ENCODE measurements at places on chromosomes 16 and 17.

DNA sequence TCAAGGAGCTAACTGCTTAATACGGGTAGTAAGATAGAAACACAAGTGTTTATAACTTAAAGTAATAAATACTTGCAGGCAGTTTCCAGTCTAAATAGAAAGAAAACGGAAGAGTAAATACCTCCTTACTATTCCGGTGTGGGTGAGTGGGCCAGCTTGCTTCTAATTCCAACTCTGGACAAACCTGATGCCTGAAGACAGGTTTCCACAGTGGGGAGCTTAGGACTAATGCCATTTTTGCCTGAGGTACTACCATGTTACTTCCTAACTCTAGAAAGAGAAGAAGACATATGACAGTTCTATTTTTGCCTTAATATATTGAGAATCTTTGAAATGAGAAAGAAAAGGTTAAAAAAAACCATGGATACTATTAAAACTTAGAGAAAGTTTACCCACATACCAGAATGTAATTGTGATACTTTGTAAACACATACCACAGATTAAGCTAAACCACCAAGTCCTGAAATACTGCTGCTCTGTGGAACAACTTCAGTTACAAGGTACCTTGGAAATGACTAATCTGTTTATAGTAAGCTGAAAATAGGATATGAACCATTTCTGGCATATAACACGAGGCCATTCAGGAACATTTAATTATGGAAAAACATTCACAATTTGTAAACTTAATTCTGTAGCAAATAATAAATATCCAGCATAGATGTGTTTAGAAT, 70.2 kb downstream of the ZZEF1 start:
- DNase-seq = no peak

DNA sequence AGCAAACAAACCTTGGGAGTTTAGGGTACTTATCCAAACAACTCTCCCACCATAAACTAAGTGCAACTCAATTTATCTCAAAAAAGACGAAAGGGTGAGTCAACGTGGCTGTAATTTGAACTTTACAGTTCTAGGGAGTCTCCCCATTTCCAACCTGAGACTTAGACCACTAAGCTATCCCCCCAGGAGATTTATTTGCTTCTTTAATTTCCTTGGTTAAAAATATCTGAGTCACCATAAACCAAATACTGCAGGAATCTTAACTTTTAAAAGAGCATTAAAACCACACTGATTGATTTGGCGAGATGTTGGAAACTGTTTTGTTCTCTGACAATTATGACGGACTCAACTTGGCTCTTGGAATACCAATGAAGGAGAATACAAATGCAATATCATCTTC, 299.3 kb upstream of the SOX9 start:
- DNase-seq = no peak

DNA sequence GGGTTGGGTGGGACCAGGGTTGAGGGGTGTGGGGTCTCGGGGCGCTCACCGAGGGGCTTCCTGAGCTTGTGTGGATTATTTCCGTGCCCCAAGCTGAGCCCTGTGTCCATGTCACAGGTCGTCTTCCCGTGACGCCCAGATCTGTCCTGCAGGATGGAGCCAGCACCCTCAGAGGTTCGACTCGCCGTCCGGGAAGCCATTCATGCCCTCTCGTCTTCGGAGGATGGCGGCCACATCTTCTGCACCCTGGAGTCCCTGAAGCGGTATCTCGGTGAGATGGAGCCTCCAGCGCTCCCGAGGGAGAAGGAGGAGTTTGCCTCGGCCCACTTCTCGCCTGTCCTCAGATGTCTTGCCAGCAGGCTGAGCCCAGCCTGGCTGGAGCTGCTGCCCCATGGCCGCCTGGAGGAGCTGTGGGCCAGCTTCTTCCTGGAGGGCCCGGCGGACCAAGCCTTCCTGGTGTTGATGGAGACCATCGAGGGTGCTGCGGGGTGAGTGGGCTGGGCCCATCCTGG, 1.0 kb downstream of the TELO2 start:
- DNase-seq = no peak

DNA sequence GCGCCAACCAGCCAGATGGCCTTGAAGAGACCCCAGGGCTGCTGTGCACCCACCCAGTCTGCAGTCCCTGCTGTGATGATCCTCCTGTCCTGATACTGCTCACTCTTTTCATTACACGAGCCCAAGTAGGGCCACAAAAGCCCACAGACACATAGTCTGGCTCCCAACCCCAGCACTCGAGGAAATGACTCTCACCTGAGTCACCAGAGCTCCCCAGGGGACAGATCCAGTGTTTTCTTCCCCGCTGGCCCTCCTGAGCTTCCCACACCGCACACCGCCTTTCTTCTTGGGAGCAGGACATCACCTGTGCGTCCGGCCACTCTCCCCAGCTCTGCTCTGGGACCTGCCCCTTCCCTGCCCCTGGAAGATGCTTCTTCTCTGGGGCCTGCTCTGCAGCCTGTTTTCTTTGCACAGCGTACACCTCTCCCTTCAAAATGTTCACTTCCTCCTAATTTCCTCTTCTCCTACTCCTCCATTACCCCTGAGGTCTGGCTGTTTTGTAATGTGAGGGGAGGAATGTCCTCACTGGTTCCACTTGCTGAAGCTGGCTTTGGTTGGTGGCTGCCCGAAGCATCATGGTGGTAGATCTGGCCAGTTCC, 2.0 kb upstream of the SCN4A start:
- no peak for DNase-seq

- DNase-seq = peak; percentile 29
Observed at GRCh38 chr17:55348749-55349354, 72.8 kb downstream of the MMD start.

GRCh38 chr16:3495176-3495575, at the start of gene C16orf90:
TSS of gene C16orf90 (minus strand) at chr16:3495489. CDS start at chr16:3495421, 68 bp downstream.
- DNase-seq = no peak

DNA sequence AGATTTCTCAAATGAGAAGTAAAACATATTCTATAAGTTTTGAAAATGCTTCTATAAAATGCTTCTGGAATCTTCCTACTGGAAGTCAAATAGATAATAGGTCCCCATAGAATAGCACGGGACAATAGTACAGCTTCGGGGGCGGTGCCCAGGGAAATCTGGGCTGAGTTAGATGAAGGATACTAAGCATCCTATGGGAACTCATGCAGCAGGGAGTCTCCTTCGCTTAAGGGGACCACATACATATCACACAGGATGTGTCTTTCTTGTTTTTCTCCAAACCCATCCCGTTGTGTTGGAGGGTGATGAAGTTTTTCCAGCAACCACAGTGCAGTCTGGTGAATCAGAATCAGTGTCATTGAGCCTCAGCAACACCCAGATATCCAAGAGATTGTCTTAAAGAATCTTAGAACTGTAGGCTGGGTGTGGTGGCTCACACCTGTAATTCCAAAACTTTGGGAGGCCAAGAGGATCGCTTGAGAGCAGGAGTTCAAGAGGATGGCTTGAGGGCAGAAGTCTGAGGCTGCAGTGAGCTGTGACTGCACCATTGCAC, 84.2 kb downstream of the PITPNC1 start:
- DNase-seq = no peak

DNA sequence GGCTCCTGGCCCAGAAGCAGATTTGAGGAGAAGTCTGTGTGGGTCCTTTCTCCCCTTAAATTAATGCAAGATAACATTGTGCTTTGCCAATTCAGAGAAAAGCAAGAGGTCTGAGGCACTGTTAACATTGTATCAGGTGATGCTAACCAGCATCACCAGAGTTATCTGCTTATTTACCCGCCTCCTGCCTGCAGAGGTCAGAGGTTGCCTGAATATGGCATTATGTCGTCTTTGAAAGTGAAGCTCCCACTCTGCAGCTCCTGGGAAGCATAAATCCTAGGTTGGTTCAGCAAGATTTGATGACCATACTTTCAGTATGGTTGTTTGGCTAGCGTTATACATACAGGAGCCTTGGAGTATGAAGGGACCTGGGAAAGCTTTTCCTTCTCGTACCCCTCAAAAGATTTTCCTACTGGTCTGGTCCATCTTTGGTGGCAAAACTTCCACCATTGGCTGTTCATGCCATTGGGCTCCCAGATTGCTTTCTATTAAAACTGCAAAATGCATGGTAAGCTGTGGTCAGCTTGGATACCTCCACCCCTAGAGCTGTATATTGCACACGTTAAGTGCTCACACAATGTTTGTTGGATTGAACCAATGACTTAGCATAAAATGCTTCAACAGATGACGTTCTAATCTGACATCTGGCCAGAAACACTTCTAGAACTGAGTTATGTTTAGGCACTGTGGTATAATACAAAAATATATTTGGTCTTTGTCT, 24.1 kb downstream of the CHD9 start:
- DNase-seq = no peak

DNA sequence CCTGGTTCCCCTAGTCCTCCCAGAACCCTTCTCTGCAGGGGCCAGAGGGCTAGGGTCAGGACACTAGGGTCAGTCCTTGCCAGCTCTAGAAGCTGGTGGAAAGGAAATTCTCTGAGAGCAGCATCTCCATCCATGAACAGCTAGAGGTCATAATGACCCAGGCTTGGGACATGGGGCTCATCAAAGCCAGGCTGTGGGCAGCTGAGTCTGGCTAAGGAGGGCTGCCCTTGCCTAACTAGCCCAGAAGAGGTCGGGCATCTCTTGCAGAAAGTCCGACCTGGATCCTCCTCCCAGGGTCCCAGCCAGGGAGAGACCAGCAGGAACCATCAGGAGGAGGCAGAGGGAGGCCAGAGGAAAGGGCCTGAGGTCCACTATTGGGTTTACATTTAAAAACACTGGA, 4.3 kb downstream of the MPO start:
- DNase-seq = no peak

DNA sequence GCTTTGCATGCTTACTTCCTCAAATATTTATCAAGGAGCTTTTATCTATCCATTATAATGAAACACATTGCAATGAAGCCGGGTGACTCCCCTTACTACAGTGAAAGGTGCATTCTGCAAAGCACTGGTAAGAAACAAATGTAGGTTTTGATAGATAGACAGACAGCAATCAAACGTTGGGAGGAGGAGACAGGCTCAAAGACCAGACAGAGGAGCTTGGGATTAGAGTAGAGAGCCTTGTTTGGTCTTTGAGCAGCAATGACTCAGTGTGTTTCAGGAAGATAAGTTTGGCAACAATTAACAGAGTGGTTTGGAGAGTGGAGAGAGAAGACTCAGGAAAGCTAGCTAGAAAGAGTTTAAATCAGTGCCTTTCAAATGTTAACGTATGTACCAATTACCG, 68.8 kb downstream of the ZNF18 start:
- DNase-seq = no peak

- no peak for DNase-seq
Observed at GRCh38 chr17:41629826-41630670, 5.7 kb upstream of the KRT17 start.

- no peak for DNase-seq
Observed at GRCh38 chr16:69909760-69910159, 41.4 kb upstream of the CLEC18A start.

DNA sequence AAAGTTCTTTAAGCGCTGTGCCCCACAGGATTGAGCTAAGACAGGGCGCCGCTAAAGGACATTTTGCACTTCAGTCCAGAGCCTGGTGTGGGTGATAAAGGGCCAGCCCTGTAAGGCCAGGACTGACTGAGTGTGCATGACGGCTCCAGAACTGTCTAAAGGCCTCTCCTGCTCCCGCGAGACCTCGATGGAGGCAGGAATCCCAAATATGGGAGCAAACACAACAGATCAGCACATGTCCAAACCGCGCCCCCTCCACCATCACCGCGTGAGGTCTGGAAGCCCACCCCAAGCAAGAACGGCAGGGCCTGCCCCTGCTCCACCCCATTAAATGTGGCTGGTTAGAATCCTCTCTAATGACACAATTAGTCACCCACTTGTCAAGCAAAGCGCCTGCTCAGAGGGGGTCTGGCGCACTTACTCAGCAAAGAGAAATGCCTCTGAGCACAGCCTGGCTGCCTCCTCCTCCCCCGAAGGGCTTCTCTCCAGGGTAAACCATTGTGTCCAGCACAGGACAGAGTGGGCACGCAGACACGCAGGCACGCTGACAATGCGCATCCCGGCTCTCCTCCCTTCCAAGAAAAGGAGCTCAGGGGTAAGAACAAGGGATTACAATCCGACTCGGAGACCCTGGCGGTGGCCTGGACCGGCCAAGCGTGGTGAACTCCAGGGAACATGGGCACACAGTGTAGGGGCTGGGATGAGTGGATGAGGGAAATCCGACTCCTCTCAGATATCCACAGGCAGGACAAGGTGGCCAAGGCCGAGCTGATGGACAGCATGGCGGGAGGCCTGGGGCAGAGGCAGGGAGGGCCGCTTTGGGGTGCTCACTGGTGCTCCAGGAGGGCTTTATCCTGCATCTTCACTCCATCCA, 1.5 kb downstream of the MXRA7 start:
- DNase-seq = peak; percentile 17

GRCh38 chr17:42922294-42922693, 21.7 kb downstream of the G6PC1 start:
- no peak for DNase-seq

- DNase-seq = no peak
Observed at GRCh38 chr16:424623-425081, 797 bp upstream of the RAB11FIP3 start.

- no peak for DNase-seq
Observed at GRCh38 chr17:19676896-19677295, 28.3 kb downstream of the ALDH3A2 start.

GRCh38 chr17:82257473-82257872, 16.0 kb downstream of the CSNK1D start:
- no peak for DNase-seq

- no peak for DNase-seq
Observed at GRCh38 chr17:21510686-21511362, 134.7 kb downstream of the KCNJ12 start.

DNA sequence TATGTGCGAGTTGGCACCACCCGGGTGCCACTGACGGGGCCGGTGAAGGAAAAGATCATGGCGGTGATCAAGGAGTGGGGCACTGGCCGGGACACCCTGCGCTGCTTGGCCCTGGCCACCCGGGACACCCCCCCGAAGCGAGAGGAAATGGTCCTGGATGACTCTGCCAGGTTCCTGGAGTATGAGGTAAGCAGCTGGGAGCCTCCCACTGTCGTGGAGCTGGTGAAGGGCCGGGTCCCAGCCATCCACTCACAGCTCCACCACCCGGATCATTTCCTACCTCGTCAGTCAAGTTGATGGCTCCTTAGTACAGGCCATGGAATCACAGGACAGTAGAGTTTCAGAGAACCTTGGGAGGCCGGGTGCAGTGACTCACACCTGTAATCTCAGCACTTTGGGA, 20.0 kb downstream of the ATP2A1 start:
- DNase-seq = no peak

Data from progenitor cell of endocrine pancreas (in vitro differentiated cells).